ENCODE measurements at places on chromosomes 7 and 10.

GRCh38 chr7:158076215-158076614 is 511.4 kb downstream of the PTPRN2 start:
- DNase-seq: no peak

GRCh38 chr10:127737563-127738511 is 852 bp downstream of the FOXI2 start:
- DNase-seq: no peak

- DNase-seq: no peak
Measured at GRCh38 chr7:132179681-132180080, 396.6 kb downstream of the PLXNA4 start.

- no peak for DNase-seq
Measured at GRCh38 chr10:130743751-130744271, 567.7 kb downstream of the TCERG1L start.

GRCh38 chr10:106938513-106938912 is 226.0 kb downstream of the SORCS1 start:
- no peak for DNase-seq

DNA sequence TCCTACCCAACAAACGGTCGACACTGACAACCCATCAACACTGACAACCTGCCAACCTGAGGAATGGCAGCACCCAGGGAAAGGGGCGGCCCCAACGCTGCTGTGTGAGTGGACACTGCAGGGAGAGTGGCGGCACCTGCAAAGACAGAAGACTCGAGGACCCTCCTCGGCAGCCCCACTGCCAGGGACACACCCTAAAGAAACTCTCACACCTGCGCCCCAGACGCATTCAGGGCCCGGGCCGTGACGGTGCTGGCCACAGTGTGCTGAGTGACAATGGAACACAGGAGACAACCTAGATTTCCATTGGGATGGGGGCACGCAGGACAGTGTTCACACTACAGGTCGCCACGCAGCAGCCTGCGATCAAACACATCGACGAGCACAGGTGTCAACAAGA is 3.6 kb downstream of the CAMK2B start:
- DNase-seq: no peak

GRCh38 chr7:31663072-31663471 is 23.9 kb upstream of the PPP1R17 start:
- DNase-seq: no peak

DNA sequence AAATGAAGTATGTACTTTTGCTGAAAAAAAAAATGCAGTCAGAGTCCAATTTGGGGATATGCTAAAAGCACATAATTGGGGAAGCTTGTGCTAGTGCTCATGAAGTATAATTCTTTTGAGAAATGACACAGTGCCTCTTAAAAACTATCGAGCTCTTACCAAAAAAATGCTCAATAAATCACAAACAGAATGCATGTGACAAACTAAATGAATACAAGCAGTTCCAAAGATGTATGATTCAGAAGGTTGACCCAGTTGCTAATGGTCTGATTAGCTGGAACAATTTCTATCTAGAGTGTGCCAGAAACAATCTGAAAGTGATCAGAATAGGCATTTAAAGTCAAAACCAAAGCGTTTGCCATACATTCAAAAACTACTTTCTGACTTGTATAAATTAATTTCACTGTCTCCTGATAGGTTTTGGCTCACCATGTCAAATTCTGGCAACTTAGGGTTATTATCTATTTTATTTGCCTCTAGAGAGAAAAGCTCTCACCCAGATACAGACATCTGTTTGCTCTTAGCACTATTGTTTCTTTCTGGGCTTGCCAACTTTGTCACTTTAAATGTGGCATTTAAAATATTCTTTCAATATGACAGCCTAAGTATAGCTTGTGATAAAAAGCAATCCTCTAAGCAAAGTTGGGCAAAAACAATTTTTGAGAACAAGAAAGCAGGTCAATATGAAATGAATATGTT is 114.7 kb upstream of the AHR start:
- DNase-seq: no peak

Measured in CD4-positive, alpha-beta T cell treated with Interleukin-17A for 4 hours (primary cell).